ENCODE measurements at places on chromosomes 11 and 22.
A peak's percentile ranks its signal among the peaks of the same experiment; 100 is the strongest.

DNA sequence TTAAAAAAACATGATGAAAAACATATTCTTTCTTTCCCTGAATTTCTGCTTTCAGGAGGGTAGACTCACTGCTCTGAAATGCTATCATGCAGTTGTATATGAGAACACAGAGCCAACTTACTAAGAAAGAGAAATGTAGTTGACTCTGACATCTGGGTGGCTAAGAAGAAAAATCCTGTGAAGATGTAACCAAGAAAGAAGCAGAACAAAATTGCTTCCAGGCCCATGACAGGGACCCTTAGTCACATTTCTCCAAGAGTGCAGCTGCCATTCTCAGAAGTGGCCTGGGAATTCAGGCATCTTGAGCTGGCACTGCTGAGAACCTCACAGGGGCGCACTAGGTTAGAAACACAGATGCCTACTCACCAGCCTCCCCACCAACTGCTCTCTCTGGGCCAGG is 73.6 kb downstream of the RPL27A start:
- no peak for DNase-seq

GRCh38 chr22:26367402-26368245 is 61.4 kb upstream of the ASPHD2 start:
- DNase-seq: peak; percentile 56

DNA sequence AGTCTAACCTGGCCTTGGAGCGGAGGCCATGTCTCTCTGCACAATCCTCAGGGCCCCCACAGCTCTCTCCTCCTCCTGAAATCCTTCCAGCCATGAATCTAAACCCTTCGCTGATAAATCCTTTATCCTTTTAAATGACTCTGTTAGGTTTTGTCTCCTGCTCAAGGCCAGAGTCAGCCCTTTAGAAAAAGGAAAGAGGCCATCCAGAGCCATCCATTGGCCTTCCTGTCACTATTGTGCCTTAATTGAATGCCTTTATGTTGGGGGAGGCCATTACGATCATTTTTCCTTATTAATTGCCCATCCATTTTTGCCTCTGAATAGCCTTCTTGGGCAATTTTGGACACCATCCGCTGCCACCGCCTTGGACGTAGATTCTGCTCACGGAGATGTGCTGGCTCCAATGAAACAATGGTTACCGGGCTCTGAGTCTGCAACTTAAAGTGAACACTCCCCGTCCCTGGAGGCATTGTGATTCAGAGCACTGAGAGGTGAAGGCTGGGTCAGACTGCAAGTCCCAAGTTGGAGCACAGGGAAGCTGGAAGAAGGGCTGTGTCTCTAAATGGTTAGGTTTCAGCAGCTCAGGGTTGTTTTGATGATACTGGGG is 213.0 kb upstream of the E2F8 start:
- no peak for DNase-seq

GRCh38 chr11:94853836-94854235 is 85.7 kb downstream of the AMOTL1 start:
- DNase-seq: no peak

DNA sequence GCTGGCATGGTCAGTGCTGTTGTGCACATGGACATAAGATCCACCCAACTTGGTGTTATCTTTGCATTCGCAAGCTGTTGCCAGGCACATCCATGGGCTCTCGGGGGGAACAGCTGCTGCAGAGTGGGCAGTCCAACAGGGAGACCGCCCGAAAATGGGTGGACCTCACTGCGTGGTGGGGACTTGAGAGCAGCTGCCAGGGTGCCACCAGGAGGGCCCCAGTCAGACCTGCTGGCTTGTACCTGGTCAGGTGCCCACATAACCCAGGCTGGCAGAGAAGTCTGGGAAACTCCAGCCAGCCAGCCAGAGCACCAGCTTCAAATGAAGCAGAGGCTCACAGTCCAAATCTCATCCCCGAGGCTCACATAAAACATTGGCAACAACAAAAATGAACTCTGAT is 120.2 kb downstream of the BCR start:
- DNase-seq: no peak

DNA sequence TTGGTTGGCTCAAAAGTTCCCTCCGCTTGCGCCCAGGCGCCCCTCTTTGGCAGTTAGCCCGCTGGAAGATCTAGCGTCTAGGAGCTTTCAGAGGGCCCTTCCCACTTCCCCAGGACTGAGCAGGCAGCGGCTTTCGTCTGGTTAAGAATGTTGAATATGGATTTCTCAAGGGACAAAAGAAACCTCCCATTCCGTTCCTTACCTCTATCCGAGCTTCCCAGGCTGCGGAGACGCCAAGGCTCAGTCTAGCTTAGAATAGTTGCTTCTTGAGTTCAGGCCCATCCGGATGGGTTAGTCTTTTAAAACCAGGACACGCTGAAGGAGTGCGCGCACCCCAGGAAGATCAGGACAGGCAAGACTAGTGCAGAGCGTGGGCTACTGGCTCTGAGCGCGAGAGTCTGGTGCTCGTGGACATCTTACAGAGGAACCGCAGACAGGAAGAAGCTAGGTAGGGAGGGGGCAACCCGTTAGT is 1.6 kb downstream of the NELL1 start:
- no peak for DNase-seq

DNA sequence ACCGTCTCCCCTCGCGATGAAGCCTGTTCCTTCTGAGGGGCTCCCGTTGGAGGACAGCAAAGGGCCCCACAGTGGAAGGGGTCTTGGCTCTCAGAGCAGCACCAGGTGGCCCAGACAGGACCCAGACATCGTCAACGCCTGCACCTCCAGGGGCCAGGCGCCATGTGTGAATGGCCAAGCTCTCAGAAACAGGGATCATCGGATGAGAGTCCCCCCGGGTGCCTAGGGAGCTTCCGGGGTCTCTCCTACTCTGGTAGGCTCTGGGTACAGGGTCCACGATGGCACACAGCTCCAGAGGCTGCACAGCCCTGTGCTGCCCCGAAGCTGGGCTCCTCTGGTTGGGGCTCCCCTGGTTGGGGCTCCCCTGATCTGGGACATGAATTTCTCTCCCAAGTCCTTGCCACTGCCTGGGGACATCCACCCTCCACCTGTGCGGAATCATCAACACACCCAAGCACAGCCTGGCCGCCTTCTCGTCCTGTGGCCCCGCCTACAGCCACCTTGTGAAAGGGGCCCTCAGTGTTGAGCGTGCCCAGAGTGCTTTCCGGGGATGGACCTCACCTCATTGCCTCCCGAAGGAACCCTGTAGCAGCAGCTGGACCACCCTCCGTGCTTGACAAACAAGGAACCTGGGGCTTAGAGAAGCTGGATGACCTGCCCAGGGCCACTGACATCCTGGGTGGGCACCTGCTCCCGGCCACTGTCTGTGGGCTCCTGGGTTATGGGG is 929.0 kb downstream of the BRD1 start:
- no peak for DNase-seq

DNA sequence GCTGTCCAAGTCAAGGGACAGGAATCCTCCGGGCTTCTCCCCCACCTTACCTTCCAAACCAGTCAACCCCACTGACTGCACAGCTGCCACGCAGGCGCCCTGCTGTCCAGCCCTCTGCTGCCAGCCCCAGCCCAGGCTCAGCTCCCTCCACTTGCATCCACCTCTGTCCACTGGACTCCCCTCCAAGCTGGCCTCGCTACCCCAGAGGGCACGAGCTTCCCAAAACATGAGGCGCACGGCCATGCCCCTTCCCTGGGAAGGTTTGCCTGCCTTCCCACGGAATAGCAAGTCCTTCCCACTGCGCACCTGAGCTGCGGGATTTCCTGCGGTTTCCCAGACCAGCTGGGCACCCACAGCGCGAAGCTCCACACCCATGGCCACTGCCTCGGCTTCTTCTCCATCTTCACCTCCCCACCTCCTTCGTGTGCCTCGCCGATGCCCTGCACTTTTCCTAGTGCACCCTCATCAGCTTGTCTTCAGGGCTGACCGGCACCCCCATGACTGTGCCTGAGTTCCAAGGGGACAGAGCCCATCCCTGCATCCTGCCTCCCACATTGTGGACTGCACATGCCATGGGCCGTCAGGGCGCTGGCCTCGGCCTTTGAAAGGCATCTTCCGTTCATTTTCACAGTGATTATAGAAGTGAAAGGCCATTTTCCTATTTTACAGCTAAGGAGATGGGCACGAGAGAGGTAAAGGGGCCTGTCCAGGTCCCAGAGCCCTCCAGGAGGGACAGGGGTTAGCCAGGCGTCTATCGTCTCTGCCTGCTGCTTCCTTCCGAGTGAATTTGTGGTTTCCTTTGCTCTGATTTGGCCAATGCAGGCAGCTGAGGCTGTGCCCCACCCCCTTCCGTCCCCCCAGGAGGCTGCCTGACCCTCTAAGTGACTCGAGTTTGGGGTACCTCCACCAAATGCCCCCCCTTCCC is 16.4 kb downstream of the IFITM10 start:
- no peak for DNase-seq

DNA sequence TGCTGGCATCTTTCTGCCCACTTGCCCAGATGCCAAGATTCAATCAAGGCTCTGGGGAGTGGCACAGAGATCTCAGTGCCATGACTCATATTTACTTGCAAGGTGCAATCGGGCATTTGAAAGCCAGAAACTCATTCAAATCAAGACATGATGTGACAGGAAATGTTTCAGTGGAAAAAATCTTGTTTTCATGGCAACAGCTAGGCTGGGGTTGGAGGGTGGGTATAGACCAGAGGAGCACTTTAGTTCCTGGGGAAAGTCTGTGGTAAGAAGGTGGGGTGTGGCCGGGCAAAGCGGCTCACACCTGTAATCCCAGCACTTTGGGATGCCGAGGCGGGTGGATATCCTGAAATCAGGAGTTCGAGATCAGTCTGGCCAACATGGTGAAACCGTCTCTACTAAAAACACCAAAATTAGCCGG is 1.2 kb downstream of the MAJIN start:
- DNase-seq: peak; percentile 40

- DNase-seq: peak; percentile 91
Measured at GRCh38 chr11:62560566-62561103, 13.1 kb downstream of the EEF1G start.

DNA sequence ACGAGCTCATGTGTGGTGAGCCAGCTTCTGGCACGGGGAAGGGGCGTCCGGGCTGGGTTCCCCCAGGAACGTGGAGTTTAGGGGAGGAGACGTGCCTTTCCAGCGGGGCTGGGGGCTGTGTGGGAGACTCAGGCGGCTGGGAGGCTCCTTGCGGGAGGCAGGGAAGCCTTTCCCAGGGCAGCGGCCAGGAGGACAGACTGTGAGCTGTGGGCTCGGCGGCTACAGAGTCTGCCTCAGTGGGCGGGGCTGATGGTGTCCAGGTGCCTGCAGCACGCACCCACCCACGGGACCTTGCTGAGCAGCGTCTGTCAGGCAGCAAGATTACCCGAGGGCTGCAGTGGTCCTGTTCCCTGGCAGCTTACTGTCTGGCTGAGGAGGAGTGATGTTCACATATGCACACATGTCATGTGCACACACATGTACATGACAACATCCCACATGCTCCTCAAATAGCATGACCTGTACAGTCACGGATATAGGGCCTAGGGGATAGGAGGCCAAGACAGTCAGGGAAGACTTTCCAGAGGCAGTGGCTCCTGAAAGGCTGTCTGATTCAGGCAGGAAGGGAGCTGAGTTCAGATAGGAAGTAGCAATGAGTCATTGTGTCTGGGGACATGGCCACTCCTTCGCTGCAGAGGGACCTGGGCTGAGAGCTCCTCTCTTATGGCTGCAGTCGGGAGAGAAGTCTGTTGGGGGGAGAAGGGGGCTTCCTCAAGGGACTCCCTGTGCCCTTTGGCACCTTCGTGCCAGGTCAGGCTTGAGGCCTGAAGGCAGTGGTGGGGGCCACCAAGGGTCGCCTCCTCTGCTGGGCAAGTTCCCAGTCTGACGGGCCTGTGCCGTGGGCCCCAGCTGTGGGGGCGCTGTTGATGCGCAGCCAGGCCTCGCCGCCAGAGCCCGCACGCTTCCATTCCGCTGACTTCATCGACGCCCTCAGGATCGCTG is 23.3 kb upstream of the PPP6R3 start:
- DNase-seq: no peak
